ENCODE measurements at places on chromosomes 16 and 17.
A peak's percentile ranks its signal among the peaks of the same experiment; 100 is the strongest.

GRCh38 chr17:14205380-14205779 is 31.3 kb downstream of the CDRT15 start:
- no peak for DNase-seq

- DNase-seq = no peak
These were observed 117.7 kb downstream of the PRKCB start for GRCh38 chr16:23953476-23953875.

DNA sequence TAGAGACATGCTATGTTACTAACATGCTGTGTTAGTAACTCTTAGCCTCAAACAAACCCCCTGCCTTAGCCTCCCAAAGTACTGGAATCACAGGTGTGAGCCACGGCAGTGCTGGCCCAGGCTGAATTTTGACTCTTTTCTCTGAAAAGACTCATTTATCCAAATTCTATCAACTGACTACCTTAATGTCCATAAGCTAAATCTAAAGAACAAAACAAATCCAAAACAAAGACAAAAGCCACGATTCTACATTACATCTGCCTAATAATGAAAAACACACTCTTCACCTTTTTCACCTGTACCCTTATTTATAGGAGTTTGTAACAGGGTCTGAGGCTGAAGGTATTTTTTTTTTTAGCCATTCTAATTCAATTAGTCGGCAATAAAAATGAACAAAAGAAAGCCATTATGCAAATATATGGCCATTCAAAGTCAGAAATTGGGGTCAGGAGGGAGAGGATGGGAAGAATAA is 432.5 kb downstream of the RBFOX1 start:
- DNase-seq = no peak

DNA sequence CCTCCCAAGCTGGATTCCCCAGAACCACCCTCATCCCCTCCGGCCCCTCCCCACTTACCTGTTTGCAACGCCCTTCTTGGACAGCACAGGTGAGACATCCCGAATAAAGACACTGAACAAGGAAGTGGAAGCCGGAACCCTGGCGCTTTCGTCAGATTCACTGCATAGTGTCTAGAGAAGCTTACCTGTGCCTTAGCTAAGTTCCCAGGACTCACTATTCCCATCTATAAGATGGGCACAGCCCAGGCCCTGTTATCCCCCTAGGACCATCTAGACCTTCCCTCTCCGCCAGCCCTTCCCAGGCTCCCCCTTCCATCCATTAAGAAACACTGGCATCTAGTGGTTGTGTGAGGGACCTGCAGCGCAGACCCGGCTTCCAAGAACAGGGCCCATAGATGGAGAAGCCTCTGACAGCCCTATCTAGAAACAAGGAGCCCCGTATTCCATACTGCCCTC is 26.9 kb upstream of the RPL38 start:
- peak; percentile 60 for DNase-seq
